ENCODE measurements at places on chromosomes 7 and 10. TPM values are rescaled to one million over a fixed set of nuclear protein-coding genes. Genes with fewer than 3 reads are reported as not detected.

The HOXA1 gene
- total RNA-seq, result 4.1 TPM

GRCh38 chr10:113274176-113274829 is 278.6 kb upstream of the HABP2 start:
- DNase-seq, result no peak

The RET gene
- total RNA-seq, result not detected

DNA sequence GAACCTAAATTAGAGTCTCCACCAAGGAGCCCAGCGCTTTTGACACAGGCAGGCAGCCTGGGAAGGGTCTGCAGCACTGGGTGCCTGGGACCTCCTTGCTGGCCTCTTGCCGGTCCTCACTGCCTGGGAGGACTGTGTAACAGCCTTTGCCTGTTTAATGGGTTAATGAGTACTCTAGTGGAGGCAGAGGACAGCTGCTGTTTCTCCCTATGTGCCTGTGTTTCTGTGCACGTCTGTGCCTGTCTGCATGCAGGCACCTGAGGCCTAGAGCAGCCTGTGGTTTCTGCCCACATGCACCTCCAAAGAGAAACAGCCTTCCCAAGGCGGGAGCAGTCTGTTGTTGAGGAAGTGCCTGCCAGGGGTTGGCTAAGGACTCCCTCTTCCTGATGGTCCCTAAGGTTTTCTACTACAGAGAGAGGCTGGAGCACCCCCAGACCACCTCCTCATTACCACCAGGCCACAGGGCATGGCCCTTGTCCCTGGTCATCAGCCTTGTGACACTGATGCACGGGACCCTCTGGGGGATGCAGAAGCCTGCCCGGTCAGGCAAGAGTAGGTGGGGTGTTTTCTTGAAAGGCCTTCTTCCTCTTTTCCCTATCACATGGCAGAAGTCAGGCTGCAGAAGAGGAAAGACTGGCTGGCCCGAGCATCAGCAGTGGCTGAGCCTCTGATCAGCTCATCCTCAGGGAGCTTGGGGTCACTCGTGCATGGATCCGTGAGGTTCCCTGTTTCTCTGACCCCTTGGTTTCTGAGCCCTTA is 14.2 kb downstream of the SLC29A3 start:
- no peak for DNase-seq

- DNase-seq, result no peak
Observed at GRCh38 chr7:131197920-131198615, 129.6 kb upstream of the MKLN1 start.

The FAM237B gene
- not detected for total RNA-seq

The TPK1 gene
- total RNA-seq, result 11.5 TPM

- DNase-seq, result no peak
Observed at GRCh38 chr10:90579602-90580242, 278.1 kb downstream of the HTR7 start.

The CFAP70 gene
- 14.2 TPM for total RNA-seq

DNA sequence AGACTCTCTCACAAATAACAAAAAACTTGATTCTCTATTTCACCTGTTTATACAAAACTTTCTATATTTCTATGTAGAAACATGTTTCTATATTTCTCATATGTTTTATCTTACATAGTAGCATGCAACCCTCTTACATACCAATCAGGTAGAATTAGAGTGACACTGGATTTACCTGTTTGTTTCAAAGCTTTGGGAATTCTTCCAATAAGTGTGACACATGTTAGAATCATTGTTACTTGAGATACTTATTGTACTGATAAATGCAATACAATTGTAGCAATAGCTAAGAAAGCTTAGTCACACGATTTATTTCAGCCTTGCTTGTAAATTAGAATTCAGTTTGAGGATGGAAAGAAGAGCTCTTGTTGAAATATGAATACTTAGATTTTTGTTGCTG is 4.9 kb downstream of the HYAL4 start:
- no peak for DNase-seq

- no peak for DNase-seq
Observed at GRCh38 chr10:34539533-34540315, 275.4 kb downstream of the PARD3 start.

The FAM13C gene
- total RNA-seq, result not detected

The ZDHHC6 gene
- total RNA-seq, result 20.9 TPM

The CNPY1 gene
- total RNA-seq, result not detected

The REPIN1 gene
- 53.3 TPM for total RNA-seq

The OPALIN gene
- total RNA-seq, result not detected

DNA sequence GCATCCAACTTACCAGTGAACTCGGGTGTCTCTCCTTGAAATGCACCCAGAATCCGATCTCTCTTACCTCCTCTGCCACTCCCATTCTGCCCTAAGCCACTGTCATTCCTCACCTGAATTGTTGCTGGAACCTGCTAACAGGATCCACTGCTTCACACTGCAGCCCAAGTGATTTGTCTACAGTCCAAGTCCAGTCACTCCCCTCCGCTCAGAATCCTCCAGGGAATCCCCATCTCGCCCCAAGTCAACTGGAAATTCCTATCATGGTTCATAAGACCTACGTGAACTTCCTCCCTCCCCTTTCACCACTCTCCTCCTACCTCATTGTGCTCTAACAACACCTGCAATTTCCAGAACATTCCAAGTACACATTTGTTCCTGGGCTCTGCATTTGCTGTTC is 91.3 kb downstream of the SCRN1 start:
- DNase-seq, result no peak

- DNase-seq, result no peak
Observed at GRCh38 chr7:80843018-80843677, 75.7 kb downstream of the SEMA3C start.

GRCh38 chr7:44307301-44307900 is 18.0 kb downstream of the CAMK2B start:
- DNase-seq, result peak; percentile 44

DNA sequence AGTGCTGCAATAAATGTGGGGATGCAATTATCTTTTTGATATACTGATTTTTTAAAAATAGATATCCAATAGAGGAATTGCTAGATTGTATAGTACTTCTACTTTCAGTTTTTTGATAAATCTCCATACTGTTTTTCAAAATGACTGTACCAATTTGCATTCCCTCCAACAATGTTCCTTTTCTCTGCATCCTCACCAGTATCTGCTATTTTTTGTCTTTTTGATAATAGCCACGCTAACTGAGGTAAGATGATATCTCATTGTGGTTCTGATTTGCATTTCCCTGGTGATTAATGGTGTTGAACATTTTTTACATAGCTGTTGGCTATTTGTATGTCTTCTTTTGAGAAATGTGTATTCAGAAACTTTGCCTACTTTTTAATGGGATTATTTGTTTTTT is 217.7 kb upstream of the MTPN start:
- DNase-seq, result no peak

DNA sequence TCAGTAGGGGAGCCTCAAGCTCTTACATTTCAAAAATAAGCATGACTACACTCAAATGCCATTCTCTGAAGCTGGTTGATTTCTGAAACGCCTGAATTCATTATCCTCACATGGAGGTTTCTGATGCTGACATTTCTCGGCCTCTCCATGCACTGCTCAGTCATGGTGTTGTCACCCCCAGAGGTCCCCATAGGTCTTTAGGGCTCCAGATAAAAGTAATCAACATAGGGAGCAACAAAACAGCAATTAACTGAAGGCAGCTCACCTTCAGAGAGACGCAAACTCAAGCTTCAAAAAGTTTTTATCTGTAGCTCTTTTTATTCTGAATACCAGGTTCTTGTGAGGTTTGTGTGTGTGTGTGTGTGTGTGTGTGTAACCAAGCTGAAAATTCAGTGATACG is 223.2 kb upstream of the LRRN3 start:
- no peak for DNase-seq

- no peak for DNase-seq
Observed at GRCh38 chr7:75793676-75794075, 19.9 kb downstream of the CCL24 start.

The ANKRD61 gene
- total RNA-seq, result 0.22 TPM

DNA sequence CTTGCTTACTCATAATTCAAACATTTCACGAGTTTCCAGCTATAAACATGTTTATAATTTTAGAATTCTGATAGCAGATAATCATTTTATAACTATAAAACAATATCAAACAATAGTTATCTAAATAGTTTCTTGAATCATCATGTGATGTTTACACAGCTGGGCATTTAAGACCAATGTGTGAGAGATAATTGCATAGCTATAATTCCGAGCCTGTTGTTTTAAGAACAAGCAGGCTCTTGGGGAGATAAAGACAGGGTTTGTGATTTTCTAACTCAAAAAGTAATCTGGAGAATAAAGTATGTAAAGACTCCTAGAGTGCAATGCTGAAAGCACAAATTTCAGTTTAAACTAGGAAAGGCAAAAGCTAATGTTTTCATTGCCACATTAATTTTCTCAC is 331.2 kb downstream of the LRRTM3 start:
- no peak for DNase-seq

- DNase-seq, result no peak
Observed at GRCh38 chr10:18246967-18247366, 106.7 kb downstream of the CACNB2 start.

The VAX1 gene
- not detected for total RNA-seq

GRCh38 chr7:148524479-148525224 is 65.9 kb upstream of the C7orf33 start:
- peak; percentile 57 for DNase-seq

DNA sequence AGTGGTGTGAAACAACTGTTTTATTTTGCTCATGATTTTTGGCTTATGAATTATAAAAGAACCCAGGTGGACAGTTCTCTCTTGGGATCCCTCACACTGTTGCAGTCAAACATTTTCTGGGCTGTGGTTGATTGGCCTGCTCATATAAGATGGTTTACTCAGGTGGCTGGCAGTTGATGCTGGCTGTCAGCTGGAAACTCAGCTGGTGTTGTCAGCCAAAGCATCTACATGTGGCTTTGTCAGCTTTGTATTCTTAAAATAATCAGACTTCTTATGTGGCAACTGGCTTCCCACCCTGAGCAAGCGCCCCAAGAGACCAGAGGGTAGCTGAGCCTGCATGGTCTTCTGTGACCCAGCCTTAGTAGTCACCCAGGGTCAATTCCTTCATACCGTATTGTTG is 534.7 kb downstream of the NRG3 start:
- no peak for DNase-seq

The AKR1C4 gene
- total RNA-seq, result not detected

The EBLN1 gene
- total RNA-seq, result not detected

The EIF5AL1 gene
- total RNA-seq, result 0.11 TPM

DNA sequence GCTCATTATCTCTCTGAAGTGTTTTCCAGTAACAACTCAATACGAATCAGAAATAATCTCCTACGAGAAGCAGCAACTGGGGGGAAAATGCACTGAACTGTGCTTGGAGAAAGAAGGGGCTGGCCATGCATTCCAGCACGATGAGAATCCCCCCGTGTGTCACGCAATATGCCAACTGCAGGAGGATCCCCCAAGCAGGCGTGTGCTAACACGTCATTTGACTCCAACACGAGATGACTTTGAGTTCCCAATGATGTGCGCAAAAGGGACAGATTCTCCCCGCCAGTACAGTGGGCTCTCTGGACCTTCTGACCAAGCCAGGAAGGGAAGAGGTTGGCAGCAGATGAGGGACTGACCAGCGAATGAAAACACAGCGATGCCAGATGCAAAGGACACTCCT is 105.5 kb downstream of the KCNMA1 start:
- DNase-seq, result no peak

The EPO gene
- total RNA-seq, result not detected

- DNase-seq, result no peak
Observed at GRCh38 chr7:47465191-47465590, 116.7 kb downstream of the TNS3 start.

The NCF1 gene
- total RNA-seq, result 368 TPM

- no peak for DNase-seq
Observed at GRCh38 chr10:132482090-132482800, 55.3 kb upstream of the INPP5A start.

The CREB5 gene
- 52.1 TPM for total RNA-seq

- DNase-seq, result no peak
Observed at GRCh38 chr7:105849122-105849855, 27.1 kb downstream of the ATXN7L1 start.

GRCh38 chr10:98267894-98268693 is at the start of gene LOXL4:
TSS of gene LOXL4 (minus strand) at chr10:98268194. CDS start at chr10:98263019, 5,175 bp downstream.
- DNase-seq, result no peak

- no peak for DNase-seq
Observed at GRCh38 chr10:61471491-61471890, 18.3 kb upstream of the TMEM26 start.

- DNase-seq, result peak; percentile 57
Observed at GRCh38 chr10:118827466-118828155, 72.8 kb upstream of the CACUL1 start.

DNA sequence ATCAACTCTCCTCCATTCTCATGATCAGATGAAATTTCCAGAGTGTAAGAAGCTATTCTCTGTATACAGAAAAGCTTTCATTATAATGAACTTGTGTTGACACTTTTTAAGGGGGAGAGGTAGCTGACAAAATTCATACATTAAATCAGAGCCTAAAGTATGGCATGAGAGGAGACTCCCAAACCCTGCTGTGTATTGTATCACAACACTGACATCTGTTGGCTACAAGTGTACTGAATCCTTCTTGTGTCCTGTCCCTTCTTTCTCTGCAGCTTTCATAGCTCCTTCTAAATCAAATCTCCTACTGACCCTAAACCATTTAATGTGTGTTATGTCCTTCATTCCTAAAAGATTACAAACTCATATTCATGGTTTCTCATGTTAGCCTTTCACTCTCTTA is 70.9 kb downstream of the GCC1 start:
- peak; percentile 62 for DNase-seq

The DEPP1 gene
- not detected for total RNA-seq

GRCh38 chr7:88789480-88790064 is 6.0 kb downstream of the TEX47 start:
- DNase-seq, result peak; percentile 78

- DNase-seq, result no peak
Observed at GRCh38 chr7:158804335-158804734, 25.0 kb downstream of the ESYT2 start.

- no peak for DNase-seq
Observed at GRCh38 chr10:71359364-71360046, 37.2 kb upstream of the CDH23 start.

GRCh38 chr10:86075512-86075911 is 291.1 kb downstream of the GRID1 start:
- DNase-seq, result no peak

The SP8 gene
- not detected for total RNA-seq

- DNase-seq, result no peak
Observed at GRCh38 chr7:39085590-39086049, 107.9 kb downstream of the POU6F2 start.

GRCh38 chr7:31892099-31892829 is 177.9 kb downstream of the PDE1C start:
- DNase-seq, result no peak

Data from Karpas-422 (cell line).